ENCODE measurements at places on chromosomes 1 and 21.

GRCh38 chr1:153962088-153963029, 978 bp downstream of the SLC39A1 start:
- peak; percentile 55 for DNase-seq

- DNase-seq = no peak
These were observed 15.7 kb downstream of the SSR2 start for GRCh38 chr1:156004843-156005584.

- no peak for DNase-seq
These were observed 195.5 kb upstream of the NCAM2 start for GRCh38 chr21:20802631-20803260.

- no peak for DNase-seq
These were observed 120.0 kb downstream of the GIPC2 start for GRCh38 chr1:78165816-78166215.

GRCh38 chr1:54608566-54609230, 14.6 kb downstream of the FAM151A start:
- no peak for DNase-seq

DNA sequence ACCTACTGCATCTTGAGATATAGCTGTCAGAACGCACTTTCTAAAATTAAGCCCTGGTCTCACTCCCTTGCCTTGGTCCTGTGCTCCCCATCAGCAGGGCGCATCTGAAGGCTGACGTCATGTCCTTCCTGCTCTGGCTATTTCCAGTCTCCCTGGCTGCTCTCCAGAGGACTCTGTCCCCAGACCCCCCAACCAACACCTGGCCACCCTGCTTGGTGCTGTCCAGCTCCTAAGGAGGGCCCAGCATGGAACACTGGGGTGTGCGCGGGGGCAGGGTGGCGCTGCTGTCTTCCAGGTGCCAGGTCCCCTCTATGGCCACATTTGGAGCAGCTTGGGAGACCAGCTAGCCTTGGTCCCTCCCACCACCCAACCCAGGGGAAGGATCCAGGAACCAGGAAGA, 8.3 kb downstream of the TNNT2 start:
- no peak for DNase-seq

GRCh38 chr1:74236440-74236839, 1.3 kb downstream of the TNNI3K start:
- DNase-seq = no peak

DNA sequence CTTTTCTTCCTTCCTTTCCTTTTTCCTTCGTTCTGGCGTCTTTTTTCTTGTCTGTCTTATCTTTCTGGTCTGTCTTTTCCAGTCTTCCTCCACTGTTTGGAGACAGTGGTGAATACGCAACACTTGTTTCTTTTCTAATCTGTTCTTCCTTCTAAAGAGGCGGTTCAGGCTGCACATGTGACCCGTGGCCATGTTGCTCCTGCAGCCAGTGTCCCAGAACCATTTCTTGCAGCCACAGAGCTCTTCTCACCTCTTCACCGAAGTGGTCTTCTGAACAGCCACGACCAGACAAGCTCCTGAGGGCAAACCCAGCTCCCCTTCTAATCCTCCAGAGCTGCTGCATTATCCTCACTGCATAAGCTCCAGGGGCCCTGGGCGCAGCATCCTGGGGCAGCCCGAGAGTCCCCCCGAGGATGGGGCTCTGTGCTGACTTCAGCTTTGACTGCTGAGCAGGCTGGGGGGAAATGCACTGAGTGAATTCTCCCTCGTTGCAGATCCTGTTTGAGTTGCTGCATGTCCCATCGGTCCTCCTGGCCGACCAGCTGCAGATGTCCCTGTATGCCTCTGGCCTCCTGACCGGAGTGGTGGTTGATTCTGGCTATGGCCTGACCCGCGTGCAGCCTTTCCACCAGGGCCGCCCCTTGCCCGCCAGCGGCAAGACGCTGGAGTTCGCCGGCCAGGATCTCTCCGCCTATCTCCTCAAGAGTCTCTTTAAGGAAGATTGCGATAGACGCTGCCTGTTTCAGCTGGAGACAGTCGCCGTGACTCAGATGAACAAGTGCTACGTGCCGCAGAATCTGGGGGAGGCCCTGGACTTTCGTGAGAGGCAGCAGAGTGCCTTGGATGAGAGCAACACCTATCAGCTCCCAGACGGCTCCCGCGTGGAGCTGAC, 70.4 kb downstream of the ACTL8 start:
- DNase-seq = no peak

DNA sequence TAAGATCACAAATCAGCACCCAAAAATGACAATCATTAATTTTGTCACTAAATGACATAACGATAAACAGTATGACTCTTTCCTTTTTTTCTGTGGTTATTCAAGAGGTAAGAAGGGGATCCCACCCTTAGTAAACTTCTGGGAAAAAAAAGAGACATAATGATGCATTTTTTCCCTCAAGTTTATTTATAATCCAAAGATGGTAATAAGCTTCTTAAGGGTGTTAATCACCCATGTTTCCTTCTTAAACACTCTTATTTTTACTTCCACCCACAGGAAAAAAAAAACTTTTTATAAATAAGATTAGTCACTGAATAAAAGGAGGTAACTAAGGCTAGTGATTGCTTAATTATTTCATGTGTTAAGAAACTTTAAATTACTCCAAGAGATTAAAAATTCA, 24.7 kb downstream of the RGS1 start:
- no peak for DNase-seq

- no peak for DNase-seq
These were observed 10.0 kb upstream of the TAGLN2 start for GRCh38 chr1:159935305-159935704.

- DNase-seq = no peak
These were observed 18.0 kb upstream of the ST3GAL3 start for GRCh38 chr1:43689289-43689688.

DNA sequence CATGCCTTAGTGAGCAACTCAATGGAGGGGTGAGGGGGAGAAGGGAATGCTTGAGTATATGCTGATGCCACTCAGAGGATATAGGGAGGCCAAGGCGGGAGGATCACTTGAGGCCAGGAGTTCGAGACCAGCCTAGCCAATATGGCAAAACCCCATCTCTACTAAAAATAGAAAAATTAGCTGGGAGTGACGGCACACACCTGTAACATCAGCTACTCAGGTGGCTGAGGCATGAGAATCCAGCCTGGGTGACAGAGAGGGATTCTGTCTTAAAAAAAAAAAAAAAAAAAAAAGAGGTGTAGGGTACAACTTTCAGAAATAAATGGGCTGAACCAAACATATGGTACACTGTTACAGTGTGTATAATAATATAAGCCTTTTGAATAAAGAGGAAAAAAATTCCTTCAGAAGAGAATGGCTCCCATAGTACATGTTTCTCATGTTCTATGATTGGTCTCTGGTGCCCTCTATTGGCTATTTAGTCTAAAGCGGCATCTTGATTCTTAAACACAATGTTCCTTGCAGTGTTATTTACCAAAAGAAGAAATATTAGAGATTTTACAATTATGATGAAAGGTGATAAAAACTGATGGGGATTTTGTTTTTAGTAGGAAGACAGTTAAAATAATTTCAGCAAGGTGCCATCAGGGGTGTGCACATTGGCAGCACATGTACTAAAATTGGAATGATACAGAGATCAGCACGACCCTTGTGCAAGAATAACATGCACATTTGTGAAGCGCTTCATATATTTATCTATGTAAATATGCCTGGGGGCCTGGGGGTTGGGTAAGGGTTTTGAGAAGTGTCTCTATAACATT, 109.8 kb downstream of the PATJ start:
- DNase-seq = no peak

GRCh38 chr1:41751804-41752513, 166.8 kb downstream of the HIVEP3 start:
- DNase-seq = no peak

DNA sequence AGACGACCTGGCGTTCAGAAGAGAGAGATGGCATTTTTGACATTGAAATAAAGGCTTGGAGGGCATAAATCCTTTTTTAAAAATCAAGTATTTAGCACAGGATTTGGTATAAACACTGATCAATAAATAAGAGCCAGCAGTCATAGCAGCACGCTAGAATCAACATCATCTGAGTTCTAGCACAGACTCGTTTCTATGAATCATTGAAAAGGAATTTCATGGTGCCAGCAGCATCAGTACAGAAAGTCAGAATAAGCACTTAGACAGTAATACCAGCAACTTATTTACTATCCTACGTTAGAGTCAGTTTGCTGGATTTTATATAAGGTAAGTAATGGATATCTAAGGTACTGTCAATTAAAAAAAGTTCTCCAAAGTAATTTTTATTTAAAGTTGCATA, 119.3 kb downstream of the HLCS start:
- no peak for DNase-seq

GRCh38 chr1:171472183-171472647, 13.1 kb upstream of the PRRC2C start:
- DNase-seq = no peak

DNA sequence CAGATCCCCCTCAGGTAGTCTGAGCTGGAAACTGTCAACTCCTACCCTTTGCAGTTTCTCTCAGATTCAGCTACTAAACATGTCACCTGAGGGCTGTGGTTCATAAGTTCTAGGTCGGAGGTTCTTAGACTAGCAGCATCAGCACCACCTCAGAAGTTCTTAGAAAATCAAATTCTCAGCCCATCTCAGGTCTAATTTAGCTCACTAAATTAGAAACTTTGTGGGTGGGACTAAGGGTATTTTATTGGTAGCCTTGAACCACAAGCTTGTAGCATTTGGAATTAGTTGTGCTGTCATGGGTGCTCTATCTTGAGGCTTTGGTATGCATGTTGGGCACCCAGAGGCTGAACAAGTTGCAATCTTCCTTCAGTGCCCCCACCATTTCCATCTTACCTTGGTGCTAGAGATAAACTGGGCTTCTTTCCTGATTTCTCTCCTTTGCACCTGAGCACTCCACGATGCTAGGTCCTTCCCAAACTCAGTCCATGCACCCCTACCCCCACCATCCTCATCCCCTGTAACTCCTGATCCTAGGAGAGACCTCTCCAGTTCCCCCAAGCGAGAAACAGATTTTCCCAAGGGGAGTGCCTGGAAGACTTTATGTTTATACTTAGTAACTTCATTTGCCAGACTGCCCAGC, 54.2 kb downstream of the S1PR1 start:
- no peak for DNase-seq

- DNase-seq = no peak
These were observed 33.9 kb downstream of the ZBTB8B start for GRCh38 chr1:32498751-32499150.

- DNase-seq = no peak
These were observed 1.4 kb downstream of the ZMYM4 start for GRCh38 chr1:35269989-35270289.

- DNase-seq = no peak
These were observed 46.6 kb downstream of the S1PR1 start for GRCh38 chr1:101283443-101283842.

DNA sequence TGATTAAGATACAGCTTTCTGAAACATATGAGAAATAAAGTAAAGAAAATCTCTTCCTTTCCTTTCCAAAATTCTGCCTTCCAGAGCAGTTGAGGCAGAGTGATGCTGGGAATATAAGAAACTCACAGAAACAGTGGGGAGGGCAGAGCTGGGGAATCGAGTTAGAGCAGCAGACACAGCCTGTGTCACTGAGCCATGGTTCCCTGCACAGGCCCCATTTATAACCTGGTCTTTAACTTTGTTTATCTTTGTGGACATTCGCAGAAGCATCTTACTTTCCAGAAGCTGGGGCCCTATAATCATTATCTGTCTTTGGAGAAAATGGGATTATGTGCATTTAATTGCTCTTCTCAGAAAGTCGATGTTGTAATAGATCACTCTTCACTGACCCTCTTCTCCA, 349.1 kb downstream of the SETD4 start:
- no peak for DNase-seq

GRCh38 chr1:108832929-108833328, 24.0 kb downstream of the AKNAD1 start:
- no peak for DNase-seq

DNA sequence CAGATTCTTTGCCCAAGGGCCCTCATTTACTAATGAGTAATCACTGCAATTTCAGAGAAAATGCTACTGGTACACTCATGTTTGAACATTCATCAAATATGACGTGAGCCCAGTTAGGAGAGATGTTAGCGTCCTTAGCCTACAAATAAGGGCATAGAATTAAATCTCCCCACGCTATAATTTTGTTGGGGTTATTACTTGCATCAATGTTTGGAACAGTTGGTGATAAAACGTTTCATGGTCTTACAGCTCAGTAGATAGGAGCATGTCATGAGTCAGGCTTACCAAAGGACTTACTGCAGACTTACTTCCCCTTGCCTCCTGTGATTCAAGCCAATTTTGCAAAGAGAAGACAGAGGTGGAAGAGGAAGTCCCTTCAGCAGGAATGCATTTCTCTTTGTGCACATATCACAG, 304.0 kb downstream of the KIF26B start:
- DNase-seq = no peak

- no peak for DNase-seq
These were observed 12.3 kb upstream of the MYBPHL start for GRCh38 chr1:109319114-109319513.

DNA sequence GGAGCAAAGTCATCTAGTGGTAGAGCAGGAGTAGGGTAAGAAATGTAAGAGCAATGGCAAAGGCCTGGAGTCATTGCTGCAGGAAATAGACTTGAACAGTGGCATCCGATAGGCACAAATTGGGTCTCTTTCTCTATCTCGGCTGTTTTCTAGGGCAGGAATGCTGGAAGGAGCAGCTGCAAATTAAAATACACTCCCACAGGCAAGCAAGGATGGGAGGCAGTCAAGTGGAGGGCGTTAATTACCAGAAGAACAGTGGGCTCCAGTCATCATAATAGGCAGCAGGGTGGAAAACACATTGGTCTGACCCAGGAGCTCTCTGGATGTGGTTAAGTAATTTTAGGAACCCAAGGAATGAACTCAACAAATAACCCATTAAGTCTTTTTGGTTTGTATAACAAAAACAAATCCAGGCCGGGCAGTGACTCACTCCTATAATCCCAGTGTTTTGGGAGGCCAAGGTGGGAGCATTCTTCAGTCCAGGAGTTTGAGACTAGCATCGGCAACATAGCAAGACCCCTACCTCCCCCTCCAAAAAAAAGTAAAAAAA, 7.8 kb upstream of the TDRD5 start:
- no peak for DNase-seq

- no peak for DNase-seq
These were observed 241.6 kb downstream of the SIPA1L2 start for GRCh38 chr1:232388363-232388762.

- no peak for DNase-seq
These were observed 262.9 kb downstream of the OMA1 start for GRCh38 chr1:58283388-58284224.

- peak; percentile 69 for DNase-seq
These were observed 12.2 kb downstream of the PLEKHO1 start for GRCh38 chr1:150161747-150162581.

All from right cardiac atrium (tissue), 5 donors.